CD4-positive, alpha-beta memory T cell (primary cell): ENCODE measurements at places on chromosomes 7 and 10. TPM values are rescaled to one million over a fixed set of nuclear protein-coding genes. Genes with fewer than 3 reads are reported as not detected.

GRCh38 chr7:37984750-37985390, 64.4 kb downstream of the EPDR1 start:
- DNase-seq = no peak

DNA sequence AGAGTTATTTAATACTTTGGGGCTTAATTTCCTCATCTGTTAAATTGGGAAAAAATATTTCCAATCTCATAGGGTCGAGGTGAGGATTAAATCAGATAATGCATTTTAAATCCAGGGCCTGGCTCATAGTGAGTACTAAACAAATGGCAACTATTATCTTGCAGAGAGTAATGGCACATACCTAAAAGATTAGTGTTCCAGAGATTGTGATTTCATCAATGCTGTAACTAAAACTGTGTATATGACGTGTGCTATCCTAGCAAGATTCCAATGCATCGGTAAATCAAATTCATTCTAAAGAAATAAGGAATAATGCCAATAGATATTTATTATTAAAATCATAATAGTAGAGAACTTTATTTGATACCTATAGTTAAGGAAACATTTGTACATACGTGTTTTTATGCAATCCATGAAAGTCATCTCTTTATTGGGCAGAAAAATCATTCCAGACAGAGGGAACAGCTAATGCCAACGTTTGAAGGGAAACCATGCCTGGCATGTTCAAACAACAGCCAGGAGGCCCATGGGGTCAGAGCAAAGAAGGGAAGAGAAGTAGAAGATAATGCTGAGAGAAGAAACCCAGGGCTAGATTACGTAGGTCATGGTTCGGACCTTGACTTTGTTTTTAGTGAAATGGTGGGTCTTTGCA, 174.8 kb upstream of the AGR3 start:
- no peak for DNase-seq

GRCh38 chr10:14936584-14936983, 17.3 kb downstream of the DCLRE1C start:
- DNase-seq = no peak

DNA sequence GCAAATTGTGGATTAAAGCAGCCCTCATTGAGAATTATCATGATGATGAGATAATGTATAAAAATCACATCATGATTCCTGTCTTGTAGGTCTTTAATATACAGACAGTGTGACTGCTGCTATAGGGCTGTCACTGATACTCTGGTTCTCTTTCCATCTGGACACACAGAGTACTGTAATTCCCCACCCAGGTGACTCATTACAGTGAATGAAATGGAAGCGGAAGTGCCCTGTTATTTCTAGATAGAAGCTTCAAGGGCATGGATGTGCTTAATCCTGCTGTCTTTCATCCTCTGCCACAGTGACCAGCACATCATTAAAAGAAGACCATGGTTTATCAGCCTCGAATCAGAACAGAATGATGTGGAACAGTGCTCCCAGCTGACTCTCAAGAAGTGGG, 1234.0 kb downstream of the SORCS3 start:
- DNase-seq = no peak

The GET4 gene
- polyA plus RNA-seq = 28.7 TPM

DNA sequence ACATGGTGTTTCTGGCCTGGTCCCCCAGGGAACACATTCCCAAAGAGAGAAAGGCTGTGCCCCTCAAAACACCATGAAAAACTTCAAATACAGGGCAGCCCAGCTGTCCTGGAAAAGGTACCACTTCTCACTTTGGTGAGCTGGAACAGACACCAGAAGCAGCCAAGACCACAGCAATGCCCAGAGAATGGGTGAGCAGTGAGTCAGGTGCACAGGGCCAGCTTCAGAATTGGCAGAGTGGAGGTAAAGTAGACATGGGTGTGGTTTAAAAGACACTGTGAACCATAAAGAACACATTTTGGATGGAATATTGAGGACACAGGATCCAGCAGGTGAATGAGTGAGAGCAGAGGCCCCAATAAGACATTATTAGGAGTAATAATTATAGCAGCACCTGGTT, 51.3 kb downstream of the FAM13C start:
- no peak for DNase-seq

The IL2RA gene
- 29.9 TPM for polyA plus RNA-seq

The AKR1C4 gene
- polyA plus RNA-seq = not detected

DNA sequence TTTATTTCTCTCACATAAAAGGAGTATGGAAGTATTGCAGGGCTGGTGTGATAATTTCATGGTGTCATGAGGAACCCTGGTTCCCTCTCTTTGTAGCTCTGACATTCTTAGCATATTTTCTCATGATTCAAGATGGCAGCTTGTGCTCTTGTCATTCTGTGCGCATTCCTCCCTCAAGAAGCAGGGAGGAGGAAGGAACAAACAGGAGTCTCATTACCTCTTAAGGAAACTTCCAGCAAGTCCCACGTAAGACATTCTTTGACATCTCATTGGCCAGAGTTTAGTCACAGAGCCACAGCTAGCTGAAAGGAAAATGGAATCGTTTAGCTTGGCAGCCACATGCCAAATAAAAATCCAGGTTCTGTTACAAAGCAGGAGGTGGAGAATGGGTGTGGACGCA, 546.8 kb downstream of the LRMDA start:
- no peak for DNase-seq

GRCh38 chr10:27564398-27564797, 60.3 kb downstream of the RAB18 start:
- peak; percentile 29 for DNase-seq

The GPC2 gene
- not detected for polyA plus RNA-seq

GRCh38 chr7:42671627-42672026, 240.2 kb downstream of the C7orf25 start:
- no peak for DNase-seq

DNA sequence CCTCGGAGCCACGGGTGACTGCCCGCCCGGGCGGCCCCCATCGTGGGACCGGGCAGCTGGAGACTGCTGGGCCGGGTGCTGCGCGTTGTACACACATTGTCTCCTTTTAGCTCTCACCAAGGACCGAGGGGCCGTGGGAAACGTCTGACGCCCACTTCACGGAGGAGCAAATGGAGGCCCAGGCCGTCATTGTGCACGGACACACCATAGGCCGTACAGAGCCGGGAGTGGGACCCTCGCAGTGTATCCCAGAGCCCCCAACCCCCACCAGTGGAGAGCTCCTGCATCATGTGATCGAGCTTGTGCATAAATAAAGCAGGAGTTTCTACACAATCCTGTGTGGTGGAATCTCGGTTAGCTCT, 722 bp downstream of the DENND10 start:
- DNase-seq = no peak

The PTN gene
- 0.11 TPM for polyA plus RNA-seq

DNA sequence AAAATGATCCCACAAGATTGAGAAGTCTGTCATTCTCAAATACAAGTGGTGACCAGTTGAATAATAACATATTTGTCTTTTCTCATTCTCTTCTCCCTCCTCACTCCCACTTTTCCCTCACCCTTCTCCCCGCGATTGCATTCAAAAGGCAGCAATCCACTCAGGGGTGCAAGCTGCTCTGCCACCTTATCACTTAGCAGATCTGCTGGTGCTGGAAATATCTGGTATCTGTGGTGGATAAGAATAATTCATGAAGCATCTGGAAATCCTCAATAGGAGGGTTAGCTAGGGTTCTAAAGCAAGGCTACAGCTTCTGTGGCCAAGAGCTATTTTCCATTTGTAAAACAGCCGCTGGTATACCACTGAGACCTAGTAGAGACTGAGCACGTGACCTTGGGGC, 43.8 kb downstream of the GCC1 start:
- DNase-seq = no peak

The INSYN2A gene
- polyA plus RNA-seq = not detected

GRCh38 chr7:50470250-50471163, 20.4 kb upstream of the FIGNL1 start:
- no peak for DNase-seq

The TSPAN33 gene
- polyA plus RNA-seq = 6.3 TPM

DNA sequence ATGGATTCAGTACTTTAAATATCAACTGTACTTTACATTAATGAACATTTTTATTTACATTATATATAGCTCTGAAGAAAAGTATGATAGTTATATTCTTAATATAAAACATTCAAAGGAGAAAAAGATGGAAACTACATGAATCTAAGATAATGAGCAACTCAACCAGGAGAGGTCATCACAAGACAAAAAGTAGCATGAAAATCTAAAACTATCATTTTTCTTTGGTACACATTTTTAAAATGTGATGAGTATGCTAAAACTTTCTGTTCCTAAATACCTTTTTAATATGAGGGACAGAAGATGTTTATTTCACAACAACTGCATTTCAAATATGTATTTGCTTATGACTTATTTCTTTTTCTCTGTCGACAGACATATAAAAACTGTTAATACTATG, 2.4 kb downstream of the CNTNAP2 start:
- no peak for DNase-seq

GRCh38 chr10:17265468-17265867, 37.4 kb downstream of the VIM start:
- DNase-seq = no peak

DNA sequence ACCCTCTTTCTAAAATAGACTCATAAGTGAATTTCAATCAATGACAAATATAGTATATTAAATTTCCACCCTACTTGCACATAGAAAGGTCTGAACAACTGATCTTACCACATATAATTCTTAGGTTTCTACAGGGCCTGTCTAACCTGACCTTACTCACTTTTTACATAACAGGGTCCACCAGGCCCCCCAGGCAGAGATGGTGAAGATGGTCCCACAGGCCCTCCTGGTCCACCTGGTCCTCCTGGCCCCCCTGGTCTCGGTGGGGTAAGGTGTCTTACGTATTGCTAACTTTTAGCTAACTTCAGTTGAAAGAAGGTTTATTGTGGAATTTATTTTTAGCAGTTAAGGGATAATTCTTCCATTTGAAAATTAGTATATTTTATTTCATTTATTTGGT, 5.3 kb downstream of the COL1A2 start:
- no peak for DNase-seq

The ARMS2 gene
- polyA plus RNA-seq = not detected

DNA sequence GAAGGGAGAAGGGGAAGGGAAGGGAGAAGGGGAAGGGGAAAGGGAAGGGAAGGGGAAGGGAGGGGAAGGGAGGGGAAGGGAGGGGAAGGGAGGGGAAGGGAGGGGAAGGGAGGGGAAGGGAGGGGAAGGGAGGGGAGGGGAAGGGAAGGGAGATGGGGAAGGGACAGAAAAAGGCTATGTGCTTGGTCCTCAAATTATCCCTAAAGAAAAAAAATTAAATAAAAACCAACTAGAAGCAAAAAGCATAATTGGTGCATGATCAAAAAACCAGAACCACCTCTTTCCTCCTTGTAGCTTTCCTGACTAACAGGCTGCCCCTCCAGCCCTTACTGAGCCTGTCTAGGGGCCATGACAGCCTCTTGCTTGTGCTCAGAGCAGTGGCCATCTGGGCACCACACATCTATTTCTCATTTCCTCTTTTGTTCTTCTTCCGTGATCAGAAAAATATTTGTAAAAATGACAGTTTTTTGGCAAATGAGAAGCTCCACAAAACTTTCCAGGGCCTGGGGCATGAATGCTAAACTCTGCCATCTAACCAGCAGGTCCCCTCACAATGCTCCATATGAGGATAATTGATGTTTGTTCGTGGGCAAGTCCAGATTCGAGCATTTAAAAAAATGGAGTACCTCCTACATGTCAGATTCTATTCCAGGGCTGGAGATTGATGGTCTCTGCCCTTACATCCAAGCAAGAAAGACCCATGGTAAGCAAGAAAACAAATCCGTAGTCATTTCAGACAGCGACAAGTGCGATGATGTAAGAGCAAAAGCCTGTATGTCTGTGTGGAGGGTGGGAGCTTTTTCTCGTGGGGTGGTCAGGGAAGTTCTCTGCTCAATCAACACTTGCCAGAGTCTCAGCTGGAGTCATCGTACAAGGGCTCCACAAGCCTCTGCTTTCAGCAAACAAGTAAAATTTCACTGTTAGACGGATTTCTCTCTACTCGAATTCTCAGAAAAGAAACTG, 320.9 kb downstream of the WDR11 start:
- no peak for DNase-seq

GRCh38 chr7:102431617-102432298, 1.6 kb upstream of the ORAI2 start:
- peak; percentile 73 for DNase-seq

GRCh38 chr7:104825099-104825498, 188.9 kb upstream of the KMT2E start:
- DNase-seq = no peak

- no peak for DNase-seq
These were observed 35.4 kb downstream of the CTTNBP2 start for GRCh38 chr7:117837841-117838240.

The SPOCK2 gene
- polyA plus RNA-seq = 174 TPM

GRCh38 chr7:101233907-101234547, 3.6 kb downstream of the CLDN15 start:
- no peak for DNase-seq

DNA sequence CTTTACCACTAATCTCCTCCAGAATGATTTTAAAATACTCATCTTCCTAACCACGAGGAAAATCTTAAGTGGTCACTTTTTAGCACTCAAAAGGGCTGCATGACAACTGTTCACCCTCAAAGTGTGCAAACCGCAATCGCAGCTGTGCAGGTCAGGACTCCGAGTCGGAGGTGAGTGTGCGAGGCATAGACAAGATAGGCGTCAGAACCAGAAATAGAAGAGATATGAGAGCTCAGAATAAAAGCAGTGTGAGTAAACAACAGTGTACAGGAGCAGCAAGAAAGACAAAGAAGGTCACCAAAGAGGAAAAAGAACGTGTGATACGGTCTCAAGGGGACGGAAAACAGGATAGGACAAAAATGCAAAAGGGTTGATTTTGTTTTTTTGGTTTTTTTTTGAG, 17.5 kb upstream of the ENO4 start:
- no peak for DNase-seq

The FAM200A gene
- 5.9 TPM for polyA plus RNA-seq

The TAS2R5 gene
- polyA plus RNA-seq = 0.33 TPM

The NYAP1 gene
- polyA plus RNA-seq = not detected

GRCh38 chr10:20627087-20627486, 270.0 kb downstream of the NEBL start:
- no peak for DNase-seq

The PAPOLB gene
- polyA plus RNA-seq = not detected

The ANKRD26 gene
- polyA plus RNA-seq = 0.65 TPM

- no peak for DNase-seq
These were observed 61.5 kb downstream of the CHN2 start for GRCh38 chr7:29255906-29256692.

The KCNMA1 gene
- polyA plus RNA-seq = 0.26 TPM

The CHRM2 gene
- not detected for polyA plus RNA-seq

The CYP3A5 gene
- 0.19 TPM for polyA plus RNA-seq
